Activated CD8-positive, alpha-beta T cell treated with anti-CD3 and anti-CD28 coated beads for 36 hours (primary cell): ENCODE measurements at places on chromosomes 3 and 15. TPM values are rescaled to one million over a fixed set of nuclear protein-coding genes. Genes with fewer than 3 reads are reported as not detected.

Gene COL6A5
- not detected for total RNA-seq

Gene MKRN3
- 1.6 TPM for total RNA-seq

Gene NR1I2
- 0.70 TPM for total RNA-seq

Gene IL16
- 138 TPM for total RNA-seq

Gene RAB11A
- 106 TPM for total RNA-seq

Gene RAB27A
- 125 TPM for total RNA-seq

Gene CDHR4
- not detected for total RNA-seq

Gene KNG1
- total RNA-seq: not detected

Gene ARPP21
- total RNA-seq: not detected

Gene SOX14
- not detected for total RNA-seq

Gene EIF2A
- 136 TPM for total RNA-seq

Gene CP
- not detected for total RNA-seq

Gene FANCD2OS
- not detected for total RNA-seq

Gene GTPBP8
- total RNA-seq: 24.7 TPM

Gene FAM174B
- total RNA-seq: 3.0 TPM

Gene BCL2A1
- 47.9 TPM for total RNA-seq

Gene LIPC
- 1.0 TPM for total RNA-seq

Gene ZNF501
- 2.7 TPM for total RNA-seq
